ENCODE measurements at places on chromosomes 1 and 21.
A peak's percentile ranks its signal among the peaks of the same experiment; 100 is the strongest.

GRCh38 chr1:70247768-70248167, 26.6 kb downstream of the SRSF11 start:
- H3K4me1 ChIP-seq: peaks cover 3% of the 10 kb centered on the region
- no peak overlapping the region for H3K4me3 ChIP-seq
- H3K27me3 ChIP-seq: no peaks in the 10 kb centered on the region
- H3K36me3 ChIP-seq: peaks cover 99% of the 10 kb centered on the region
- no peak for DNase-seq

DNA sequence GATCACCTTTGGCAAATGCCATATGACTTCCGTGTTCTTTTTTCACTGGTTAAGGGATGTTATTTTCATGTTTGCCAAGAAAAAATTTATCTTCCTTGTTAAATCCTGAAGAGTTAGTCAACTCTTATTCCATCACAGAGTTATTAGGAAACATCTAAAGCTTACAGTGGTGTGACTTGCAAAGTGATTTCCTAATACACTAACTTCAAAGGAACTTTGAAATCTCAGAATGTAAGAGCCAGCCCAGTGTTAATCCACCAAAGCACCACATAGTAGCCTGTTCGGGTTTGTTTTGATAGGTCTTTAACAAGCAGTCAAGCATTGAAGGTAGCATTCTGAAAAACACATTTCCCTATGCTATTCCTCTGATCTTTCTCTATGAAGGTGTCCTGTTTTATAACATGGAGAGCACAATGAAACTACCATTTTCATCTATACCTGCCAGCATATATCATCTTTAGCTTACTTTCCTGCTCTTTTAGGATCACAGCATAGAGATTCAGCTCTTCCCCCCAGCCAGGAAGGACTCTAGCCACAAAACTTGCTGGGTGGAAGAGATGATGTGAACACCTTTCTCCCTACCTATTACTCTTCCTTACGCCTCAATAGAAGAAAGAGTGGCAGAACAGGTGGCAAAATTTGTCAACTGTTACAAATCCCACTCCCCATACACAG, 82.4 kb upstream of the MAGI3 start:
- peaks cover 3% of the 10 kb centered on the region for H3K36me3 ChIP-seq
- H3K27ac ChIP-seq: no peak overlapping the region
- DNase-seq: no peak
- peaks cover 85% of the 10 kb centered on the region for H3K27me3 ChIP-seq

DNA sequence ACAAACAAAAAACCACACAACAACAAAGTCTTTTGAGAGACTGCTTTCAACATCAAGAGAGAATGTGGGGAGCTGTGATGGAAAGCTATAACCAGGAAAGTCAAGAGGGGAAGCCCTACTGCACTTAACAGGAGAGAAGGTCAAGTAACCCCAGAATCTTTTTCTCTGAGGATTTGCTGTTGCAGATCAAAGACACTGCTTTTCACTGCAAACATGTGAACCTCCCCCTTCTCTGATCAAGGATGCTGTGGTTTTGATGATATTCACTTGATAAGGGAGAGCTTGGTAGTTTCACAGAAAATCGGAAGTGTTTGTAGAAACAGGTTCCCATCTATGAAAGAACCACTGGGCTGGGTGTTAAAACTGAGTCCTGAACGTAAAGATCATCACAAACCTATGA, 4.8 kb downstream of the ETV3 start:
- peak; percentile 16 for DNase-seq
- peak overlapping the region; percentile 64 for H3K4me3 ChIP-seq
- H3K27ac ChIP-seq: no peak overlapping the region
- H3K27me3 ChIP-seq: no peaks in the 10 kb centered on the region
- peaks cover 60% of the 10 kb centered on the region for H3K4me1 ChIP-seq
- peaks cover 83% of the 10 kb centered on the region for H3K36me3 ChIP-seq

- peaks cover 5% of the 10 kb centered on the region for H3K36me3 ChIP-seq
- H3K4me3 ChIP-seq: no peak overlapping the region
- H3K27ac ChIP-seq: peak overlapping the region; percentile 59
- DNase-seq: no peak
- peaks cover 15% of the 10 kb centered on the region for H3K4me1 ChIP-seq
These were observed 81.1 kb downstream of the PEX14 start for GRCh38 chr1:10555635-10556429.

DNA sequence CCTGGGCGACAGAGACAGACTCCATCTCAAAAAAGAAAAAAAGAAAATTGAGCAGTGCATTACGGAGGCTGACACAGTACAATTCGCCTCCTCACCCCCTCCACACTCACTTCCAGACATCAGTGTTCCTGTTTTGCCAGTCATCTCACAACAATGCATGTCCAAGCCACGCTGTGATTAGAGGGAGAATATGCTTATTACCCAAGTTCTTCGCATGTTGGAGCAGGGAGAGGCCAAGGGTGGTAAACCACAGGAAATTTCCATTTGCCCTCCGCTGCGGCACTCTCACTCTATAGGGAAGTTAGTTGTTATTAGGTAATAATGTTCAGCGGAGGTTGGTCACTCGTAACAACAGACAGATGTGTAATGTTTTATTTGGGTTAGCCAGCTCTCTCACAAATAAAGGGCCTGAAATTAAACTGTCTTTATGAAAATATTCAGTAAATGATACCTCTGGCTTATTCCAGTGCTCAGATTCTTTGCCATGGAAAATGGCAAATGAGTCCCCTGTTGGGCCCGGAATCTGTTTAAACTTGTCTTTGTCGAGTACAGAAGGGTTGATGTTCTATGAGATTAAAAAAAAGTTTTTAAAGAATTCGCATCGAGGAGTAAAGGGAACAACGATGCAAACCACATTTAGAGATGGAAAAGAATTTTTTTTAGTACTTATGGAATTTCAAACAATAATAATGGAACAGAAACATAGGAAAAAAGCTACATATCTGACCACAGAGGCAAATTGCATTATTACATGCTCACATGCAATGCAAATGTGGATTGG, 33.1 kb downstream of the KCNJ15 start:
- no peak overlapping the region for H3K27ac ChIP-seq
- H3K36me3 ChIP-seq: no peaks in the 10 kb centered on the region
- no peaks in the 10 kb centered on the region for H3K27me3 ChIP-seq

DNA sequence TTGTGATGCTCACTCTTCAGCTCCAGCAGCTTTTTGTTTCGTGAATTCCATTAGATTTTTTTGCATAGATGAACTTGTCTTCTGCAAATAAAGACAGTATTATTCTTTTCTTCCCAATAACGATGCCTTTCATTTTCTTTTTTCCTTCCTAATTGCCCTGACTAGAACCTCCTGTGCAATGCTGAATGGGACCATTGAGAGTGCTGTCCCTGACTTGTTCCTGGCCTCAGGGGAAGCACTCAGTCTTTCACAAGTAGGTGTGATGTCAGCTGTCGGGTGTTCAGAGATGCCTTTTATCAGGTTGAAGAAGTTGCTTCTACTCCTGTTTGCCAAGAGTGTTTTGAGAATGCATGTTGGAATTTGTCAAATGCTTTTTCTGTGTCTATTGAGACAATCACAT, 64.3 kb upstream of the ADARB1 start:
- no peak overlapping the region for H3K4me3 ChIP-seq
- no peak overlapping the region for H3K27ac ChIP-seq
- H3K4me1 ChIP-seq: no peaks in the 10 kb centered on the region
- no peaks in the 10 kb centered on the region for H3K36me3 ChIP-seq

DNA sequence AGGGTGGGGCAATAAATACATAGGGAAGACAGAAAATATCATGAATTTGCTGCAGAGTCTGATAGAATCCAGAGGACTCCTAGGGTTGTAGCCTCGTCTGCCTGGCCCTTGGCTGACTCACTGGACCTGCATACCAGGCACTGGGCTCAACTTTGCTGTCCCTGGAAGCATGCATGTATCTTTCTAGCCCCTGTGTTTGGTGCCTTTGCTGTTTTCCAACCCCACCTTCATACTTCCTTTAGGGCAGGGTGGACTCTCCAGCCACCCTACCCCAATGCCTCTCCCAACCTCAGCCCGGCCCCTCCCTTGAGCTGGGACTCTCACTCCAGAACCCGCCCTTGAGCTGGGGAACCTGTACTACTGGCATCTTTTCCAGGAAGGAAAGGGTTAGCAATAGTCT, 1.2 kb downstream of the RAB25 start:
- peaks cover 6% of the 10 kb centered on the region for H3K36me3 ChIP-seq
- peaks cover 5% of the 10 kb centered on the region for H3K4me1 ChIP-seq
- no peaks in the 10 kb centered on the region for H3K27me3 ChIP-seq
- no peak for DNase-seq

DNA sequence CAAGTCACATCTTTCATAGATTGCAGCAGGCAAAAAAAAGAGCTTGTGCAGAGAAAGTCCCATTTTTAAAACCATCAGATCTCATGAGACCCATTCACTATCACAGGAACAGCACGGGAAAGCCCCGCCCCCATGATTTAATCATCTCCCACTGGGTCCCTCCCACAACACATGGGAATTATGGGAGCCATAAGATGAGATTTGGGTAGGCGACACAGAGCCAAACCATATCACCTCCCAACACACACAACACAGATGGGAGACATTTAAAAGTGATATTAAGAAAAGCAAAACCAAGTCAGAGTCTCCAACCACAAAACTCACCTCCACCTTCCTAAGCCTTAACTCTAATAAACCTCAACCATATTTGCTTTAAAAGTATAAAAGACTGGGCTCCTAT, 61.5 kb upstream of the TIAM1 start:
- no peaks in the 10 kb centered on the region for H3K4me1 ChIP-seq
- H3K4me3 ChIP-seq: no peak overlapping the region
- H3K36me3 ChIP-seq: no peaks in the 10 kb centered on the region
- no peak overlapping the region for H3K27ac ChIP-seq
- H3K27me3 ChIP-seq: no peaks in the 10 kb centered on the region

DNA sequence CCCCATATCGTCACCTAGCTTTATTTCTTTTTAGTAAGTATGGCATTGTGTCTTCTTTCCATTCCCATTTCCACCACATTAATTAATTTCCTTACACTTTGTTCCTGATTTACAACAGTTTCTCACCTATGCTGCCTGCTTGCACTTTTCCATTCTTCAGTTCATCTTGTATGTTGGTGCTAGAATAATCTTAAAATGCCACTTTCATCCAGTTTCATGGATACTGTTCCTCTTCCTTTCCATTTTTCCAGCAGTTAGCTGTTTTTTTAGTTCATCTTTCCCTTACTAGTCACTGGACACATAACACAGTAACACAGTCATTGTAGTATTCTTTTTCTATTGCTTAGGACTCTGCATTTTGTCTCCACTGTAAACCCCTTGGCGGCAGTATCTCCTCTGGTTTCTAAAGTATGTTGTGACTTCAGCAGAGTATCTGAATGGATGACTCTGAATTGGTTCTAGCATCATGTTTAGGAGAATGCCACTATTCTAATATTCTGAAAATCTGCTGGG, 2.1 kb downstream of the CDC7 start:
- H3K27me3 ChIP-seq: no peaks in the 10 kb centered on the region
- H3K27ac ChIP-seq: no peak overlapping the region
- no peak for DNase-seq
- H3K4me3 ChIP-seq: peak overlapping the region; percentile 25

DNA sequence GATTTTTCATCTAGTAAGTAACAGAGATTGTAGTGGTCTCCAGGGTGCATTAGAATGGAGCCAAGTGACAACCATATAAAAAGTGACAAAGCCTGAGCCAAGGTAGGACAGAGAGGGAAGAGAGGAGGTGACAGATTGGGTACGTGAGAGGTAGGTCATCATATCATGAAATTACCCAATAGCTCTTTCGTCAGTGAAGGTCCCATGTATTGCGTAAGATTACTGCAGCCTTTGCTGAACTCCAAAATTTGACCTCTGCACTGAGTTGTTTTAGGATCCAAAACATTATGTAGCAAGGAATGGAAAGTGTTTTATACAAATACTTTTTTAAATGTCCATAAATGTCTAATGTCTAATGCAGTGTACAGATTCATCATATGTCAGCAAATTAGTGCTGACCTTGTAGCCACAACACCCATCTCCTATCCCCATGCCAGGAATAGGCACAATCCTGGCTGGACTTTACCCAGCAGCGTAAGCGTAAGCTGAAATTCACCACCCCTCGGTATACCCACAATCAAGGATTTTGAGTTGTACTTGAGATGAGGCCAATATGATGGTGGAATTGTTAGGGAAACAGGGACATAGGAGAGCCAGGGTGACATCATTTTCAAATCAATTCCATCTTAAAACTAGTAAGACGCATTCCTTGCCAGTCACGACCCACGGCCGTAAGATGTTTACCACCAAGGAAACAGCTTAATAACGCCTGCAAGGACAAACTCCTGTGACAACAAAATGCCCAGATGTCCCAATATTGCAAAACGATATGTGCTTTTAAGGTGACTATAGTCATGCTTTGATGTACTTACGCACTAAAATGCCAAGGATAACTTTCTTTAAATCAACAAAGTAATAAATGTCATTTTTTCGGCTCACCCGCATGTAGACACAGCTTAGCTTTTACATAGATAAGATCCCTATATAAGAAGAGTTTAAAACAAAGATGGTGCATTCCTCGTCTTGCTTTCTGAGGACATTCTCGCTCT, 38.1 kb upstream of the GREM2 start:
- H3K4me1 ChIP-seq: no peaks in the 10 kb centered on the region
- no peak overlapping the region for H3K4me3 ChIP-seq
- DNase-seq: no peak
- no peak overlapping the region for H3K27ac ChIP-seq
- H3K36me3 ChIP-seq: no peaks in the 10 kb centered on the region

DNA sequence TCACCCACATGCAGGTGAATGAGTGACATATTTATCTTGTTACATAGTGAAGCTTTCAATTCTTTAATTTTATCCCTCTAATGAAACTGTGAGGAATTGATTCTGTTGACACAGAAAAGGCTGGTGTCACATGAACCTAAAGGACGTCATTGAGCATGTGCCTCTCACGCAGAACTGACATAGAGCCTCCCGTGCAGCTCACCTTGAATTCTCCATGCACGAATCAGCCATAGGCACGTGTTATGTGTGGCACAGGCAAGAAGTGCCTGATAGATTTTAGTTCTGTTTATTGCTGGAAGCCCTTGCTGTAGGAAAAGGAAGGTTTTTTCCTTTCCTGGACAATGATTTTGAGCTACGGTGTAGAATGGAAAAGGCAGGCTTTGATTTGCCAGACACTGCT, 11.3 kb downstream of the ADARB1 start:
- H3K4me1 ChIP-seq: peaks cover 71% of the 10 kb centered on the region
- peaks cover 6% of the 10 kb centered on the region for H3K36me3 ChIP-seq
- no peak overlapping the region for H3K27ac ChIP-seq
- H3K4me3 ChIP-seq: no peak overlapping the region
- no peak for DNase-seq

DNA sequence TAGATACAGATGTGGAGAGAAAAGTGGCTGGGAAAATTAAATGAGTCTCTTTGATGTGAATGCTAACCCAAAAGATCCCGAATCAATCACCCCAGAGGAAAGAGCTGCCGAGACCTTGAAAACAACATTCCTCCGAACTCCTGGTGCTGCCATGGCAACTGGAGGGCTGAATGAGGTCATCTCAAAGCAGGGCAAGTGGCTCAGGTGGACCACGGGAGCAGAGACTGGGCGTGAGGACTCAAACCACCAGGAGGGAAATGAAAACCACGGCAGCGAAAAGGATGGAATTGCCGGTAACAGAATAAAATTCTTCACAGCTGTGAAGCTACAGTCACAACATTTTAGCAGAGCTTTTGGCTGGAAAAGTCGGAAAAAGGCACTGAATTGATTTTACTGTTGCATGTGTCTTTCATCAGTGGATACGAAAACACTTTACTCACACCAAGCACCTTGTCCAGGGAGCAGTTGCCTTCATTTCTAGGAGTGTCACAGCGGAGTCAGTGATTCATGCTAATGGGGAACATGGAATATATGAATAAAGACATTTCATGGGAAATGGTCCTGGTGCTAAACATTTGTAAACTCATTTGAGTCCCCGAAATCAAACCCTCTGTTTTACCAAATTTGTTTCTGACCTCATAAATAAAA, 23.2 kb upstream of the BECN2 start:
- no peaks in the 10 kb centered on the region for H3K4me1 ChIP-seq
- H3K27me3 ChIP-seq: peaks cover 36% of the 10 kb centered on the region
- no peaks in the 10 kb centered on the region for H3K36me3 ChIP-seq
- no peak overlapping the region for H3K27ac ChIP-seq
- no peak overlapping the region for H3K4me3 ChIP-seq
- no peak for DNase-seq
